ENCODE measurements at places on chromosomes 5 and 9.

DNA sequence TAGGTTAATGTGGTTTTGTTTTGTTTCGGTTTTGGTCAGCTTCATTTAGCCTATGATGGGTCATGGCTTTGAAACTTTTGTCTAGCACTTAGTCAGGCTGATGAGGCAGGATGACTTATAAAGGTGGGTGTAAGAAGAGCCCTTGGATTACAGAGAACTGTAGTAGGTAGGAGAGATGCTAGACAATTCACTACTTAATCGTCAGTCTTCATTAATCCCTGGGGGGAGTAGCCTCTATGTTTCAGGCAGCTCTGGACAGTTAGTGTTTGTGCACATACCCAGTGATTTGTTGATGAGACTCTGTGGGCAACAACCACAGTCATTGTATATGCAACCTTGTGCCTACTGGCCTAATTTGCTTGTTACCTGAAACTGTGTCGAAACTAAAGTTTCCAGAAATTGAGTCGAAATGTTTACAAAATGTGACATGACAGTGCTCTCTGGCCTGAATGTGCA, 113.3 kb downstream of the MTREX start:
- peak; percentile 31 for DNase-seq

- peak; percentile 1 for DNase-seq
Measured at GRCh38 chr9:81052846-81053245, 636.5 kb downstream of the TLE1 start.

GRCh38 chr5:127297348-127298035, 6.9 kb downstream of the MEGF10 start:
- DNase-seq: no peak

DNA sequence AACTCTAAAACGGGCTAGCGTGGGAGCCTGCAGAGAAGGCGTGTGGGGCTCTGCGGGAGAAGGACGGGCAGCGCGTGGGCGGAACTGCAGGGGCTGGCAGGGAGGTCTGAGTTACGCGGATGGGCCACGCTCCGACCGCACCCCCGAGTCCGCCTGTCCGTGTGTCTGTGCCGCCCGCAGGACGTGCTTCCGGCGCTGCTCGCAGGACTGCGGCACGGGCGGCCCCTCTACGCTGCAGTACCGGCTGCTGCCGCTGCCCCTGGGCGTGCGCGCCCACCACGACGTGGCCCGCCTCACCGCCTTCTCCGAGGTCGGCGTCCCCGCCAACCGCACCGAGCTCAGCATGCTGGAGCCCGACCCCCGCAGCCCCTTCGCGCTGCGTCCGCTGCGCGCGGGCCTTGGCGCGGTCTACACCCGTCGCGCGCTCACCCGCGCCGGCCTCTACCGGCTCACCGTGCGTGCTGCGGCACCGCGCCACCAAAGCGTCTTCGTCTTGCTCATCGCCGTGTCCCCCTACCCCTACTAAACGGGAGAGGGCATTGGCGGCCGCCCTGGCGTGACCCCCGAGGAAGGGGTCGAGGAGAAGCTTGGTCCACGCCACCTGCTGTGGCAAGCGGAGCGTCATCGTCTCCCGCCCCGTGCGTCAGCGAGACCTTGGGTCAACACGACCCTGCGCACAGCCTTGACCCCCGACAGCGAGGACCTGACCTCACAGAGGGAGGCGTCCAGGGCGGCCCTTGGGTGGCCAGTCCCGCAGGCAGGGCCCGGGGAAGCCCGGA, 11.4 kb upstream of the ASS1 start:
- DNase-seq: peak; percentile 55

- no peak for DNase-seq
Measured at GRCh38 chr5:135655468-135655815, 76.7 kb upstream of the CXCL14 start.

- DNase-seq: no peak
Measured at GRCh38 chr9:136014924-136015633, 53.9 kb upstream of the UBAC1 start.

DNA sequence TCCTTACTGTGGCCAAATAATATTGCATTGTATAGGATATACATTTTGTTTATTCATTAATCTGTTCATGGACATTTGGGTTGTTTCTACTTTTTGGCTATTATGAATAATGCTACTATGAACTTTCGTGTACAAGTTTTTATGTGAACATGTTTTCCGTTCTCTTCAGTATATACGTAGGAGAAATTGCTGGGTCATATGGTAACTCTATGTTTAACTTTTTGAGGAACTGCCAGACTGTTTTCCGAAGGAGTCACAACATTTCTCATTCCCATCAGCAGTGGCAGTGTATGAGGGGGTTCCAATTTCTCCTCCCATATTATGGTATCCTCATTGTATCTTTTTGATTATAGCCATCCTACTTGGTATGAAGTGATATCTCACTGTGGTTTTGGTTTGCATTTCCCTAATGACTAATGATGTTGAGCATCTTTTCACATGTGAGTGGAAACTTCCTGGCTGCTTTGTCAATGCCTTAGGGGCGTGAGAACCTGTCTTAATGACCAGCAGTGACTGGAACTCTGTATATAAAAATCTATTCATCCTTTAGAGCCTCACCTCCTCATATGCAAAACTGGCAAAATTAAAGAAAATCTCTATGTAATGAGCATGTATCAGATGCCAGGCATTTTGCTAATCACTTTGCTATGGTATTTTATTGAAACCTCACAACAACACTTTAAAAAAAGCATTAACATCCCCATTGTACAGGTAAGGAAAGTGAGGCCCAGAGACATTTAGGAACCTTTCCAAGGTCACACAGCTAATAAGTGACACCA, 47.8 kb upstream of the TGFBR1 start:
- DNase-seq: peak; percentile 84

GRCh38 chr5:13331585-13331984, 612.9 kb downstream of the DNAH5 start:
- no peak for DNase-seq

- no peak for DNase-seq
Measured at GRCh38 chr5:150601491-150602345, 38.7 kb upstream of the SYNPO start.

DNA sequence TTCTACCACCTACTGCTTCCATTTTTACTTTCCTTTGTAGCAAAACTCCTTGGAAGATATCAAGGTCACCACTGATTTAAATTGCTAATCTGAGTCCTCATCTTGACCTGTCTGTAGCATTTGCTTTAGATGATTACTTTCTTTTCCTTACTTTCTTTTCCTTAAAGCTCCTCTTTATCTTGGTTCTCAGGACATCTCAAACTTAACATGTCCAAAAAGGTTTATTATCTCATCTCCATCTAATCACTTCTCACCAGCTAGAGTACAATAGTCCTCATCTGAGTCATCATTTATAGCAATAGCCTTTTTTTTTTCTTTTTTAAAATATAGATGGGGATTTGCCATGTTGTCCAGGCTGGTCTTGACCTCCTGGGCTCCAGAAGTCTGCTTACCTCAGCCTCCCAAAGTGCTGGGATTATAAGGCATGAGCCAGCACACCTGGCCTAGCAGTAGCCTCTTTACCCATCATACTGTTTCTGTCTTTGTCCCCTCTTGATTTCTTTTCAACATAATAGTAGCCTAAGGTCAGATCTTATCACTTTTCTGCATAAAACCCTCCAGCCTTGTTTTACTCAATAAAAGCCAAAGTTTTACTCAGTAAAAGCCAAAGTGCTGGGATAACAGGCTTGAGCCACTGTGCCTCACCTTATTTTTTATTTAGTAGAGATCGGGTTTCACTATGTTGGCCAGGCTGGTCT, 32.9 kb upstream of the GPR21 start:
- no peak for DNase-seq

DNA sequence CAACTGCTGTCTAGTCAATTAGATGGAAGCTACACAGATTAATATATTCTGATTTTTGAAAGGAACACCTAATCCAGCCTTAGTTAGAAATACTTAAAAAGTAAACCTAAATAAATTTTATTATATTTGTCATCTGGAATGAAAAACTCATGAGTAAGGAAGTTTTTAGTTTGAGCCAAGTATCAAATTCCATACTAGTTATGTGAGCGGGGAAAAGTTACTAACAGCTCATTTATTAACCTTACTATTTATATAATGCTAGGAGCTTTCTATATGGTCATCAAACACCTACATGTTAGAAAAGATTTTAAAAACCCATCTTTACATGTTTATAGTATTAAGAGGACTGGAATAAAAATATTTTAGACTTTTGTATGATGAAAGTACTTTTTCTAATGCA, 41.6 kb upstream of the POU5F2 start:
- DNase-seq: peak; percentile 16

- no peak for DNase-seq
Measured at GRCh38 chr9:114612272-114612923, 1.3 kb downstream of the TMEM268 start.

- peak; percentile 19 for DNase-seq
Measured at GRCh38 chr5:108983461-108984092, 235.9 kb downstream of the FER start.

GRCh38 chr9:129617167-129617566, 3.7 kb downstream of the C9orf50 start:
- DNase-seq: peak; percentile 73

DNA sequence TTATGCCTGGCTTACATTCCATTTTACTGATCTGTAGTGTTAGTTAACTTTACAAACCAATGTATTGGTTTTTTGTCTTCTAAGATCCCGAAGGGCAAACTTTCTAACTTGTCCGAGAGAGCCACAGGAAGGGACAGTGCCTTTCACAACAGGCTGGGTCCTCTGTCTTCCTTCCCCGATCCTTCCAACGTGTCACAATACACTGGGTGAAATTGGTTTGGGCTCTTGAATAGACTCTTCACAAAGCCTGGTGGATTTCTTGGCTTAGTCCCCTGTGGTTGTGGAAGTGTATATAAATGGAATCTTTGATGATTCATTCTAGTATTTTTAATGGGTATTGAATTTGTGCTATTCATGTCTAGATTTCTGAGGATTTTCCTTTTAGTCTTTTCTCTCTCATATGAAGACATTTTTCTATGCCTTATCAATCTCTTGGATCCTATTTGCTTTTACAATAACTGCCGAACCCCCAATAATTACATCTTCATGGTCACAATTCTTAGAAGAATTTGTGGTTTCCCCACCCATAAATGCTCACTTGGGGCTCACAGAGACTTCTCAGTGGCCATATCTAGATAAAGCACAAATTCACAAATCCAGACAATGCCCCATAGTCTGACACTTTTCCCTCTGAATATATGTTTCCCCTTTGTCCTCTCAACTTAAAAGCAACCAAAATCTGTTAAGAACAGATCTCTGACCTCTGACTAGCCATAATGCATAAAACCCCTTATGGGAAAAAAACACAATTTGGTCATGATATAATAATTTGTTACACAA, 107.7 kb downstream of the MTRR start:
- no peak for DNase-seq

GRCh38 chr5:29296548-29296947, 1896.9 kb upstream of the CDH6 start:
- DNase-seq: no peak

GRCh38 chr5:134943547-134943946, 24.2 kb upstream of the CATSPER3 start:
- no peak for DNase-seq

DNA sequence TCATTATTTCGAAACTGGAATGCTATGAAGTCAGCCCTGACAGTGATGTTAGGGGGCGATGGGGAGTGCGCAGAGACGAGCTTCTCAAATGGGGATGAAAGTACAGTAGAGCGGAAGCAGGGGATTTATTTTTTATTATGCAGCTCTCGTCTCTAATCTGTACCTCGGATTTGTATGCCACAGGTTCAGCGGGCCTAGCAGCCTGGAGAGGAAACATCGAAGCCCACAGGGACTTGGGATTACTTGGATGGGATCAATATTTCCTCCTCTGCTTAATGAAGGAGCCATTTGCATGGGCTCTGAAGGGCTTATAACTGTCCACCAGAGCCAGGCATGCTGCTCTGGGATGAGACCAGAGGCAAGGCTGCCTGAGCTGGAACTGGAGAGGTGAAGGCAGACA, 133.5 kb upstream of the RAPGEF1 start:
- no peak for DNase-seq

GRCh38 chr5:58312299-58312698, 147.6 kb downstream of the PLK2 start:
- DNase-seq: no peak

- no peak for DNase-seq
Measured at GRCh38 chr5:14175381-14175780, 32.2 kb downstream of the TRIO start.

DNA sequence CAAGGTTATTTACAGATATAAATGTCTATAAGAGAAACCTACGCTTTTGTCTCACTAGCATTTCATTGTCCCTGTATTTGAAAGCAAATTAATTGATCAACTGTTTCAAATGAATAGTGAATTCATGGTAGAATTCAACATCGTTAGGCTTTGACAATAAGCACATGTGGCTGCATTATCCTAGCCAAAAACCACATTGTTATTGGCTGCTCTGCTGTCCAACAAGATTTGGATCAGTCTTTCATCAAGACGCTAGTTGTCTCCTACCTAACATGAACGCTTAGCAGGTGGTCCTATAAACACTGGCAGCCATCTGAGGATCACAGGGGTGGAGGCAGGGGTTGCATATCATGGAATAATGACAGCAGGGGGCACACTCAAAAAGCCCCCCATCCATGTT, 455.0 kb downstream of the CTNND2 start:
- no peak for DNase-seq

GRCh38 chr5:53749621-53750020, 189.2 kb downstream of the NDUFS4 start:
- DNase-seq: peak; percentile 91

DNA sequence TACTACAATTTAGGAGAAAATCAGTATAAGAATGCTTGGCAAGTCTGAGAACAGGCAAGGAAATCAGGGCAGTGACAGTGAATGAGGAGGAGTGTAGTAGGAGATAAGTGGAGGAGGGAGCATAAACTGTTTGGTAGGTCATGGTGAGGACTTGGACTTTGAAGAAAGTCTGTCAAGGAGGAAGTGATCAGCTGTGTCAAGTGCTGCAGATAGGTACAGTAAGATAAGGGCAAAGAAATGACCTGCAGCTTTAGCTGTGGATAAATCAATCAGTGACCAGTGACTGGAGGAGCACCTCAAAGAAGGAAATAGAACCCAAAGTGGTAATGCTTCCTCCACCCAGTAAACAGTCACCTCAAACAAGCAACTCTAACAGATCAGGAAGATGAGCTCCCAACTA, 106.3 kb downstream of the RAPGEF6 start:
- no peak for DNase-seq

DNA sequence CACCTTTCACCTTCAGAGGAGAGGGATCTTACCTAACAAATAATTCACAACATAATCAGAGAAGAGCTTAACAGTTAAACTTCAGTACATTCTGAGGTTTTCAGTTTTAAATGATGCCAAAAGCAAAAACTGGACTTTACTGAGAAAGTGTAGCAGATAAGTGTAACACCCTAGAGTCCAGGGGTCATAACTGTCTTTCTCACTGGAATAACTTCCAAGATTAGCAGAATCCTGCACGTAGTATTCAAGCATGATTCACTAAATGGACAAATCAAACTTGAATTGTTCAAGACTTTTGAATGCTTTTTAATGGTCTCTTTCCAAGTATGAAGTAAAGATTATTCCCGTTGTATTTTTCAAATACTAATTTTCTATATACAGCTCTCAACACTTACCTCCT, 180.1 kb upstream of the NREP start:
- no peak for DNase-seq

- no peak for DNase-seq
Measured at GRCh38 chr9:99130069-99130468, 25.2 kb downstream of the TGFBR1 start.

- DNase-seq: no peak
Measured at GRCh38 chr5:157690690-157691433, 19.5 kb downstream of the C5orf52 start.

Measured in AG10803 (cell line).